ENCODE measurements at places on chromosomes 3 and 15. TPM values are rescaled to one million over a fixed set of nuclear protein-coding genes. Genes with fewer than 3 reads are reported as not detected.

- DNase-seq, result no peak
Observed at GRCh38 chr15:89665449-89666181, 10.3 kb upstream of the KIF7 start.

The KLF15 gene
- polyA plus RNA-seq, result 18.3 TPM

DNA sequence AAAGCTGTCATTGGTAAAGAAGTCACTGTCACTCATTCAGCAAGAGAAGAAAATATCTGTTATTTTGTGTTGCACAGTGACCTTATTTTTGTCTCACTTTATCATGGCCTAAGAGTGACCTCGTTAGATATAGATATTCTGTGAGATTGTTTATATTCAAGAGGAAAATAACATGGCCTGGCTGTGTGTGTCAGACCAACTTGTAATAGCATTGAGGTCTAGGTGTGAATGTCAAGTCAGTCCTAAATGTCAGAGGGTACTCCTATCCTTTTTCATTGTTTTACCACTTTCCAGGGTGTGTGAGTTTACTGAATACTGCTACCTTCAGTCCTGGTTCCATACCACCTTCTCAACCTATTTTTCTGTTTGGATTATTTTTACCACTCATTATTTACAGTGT lies 18.5 kb upstream of the TM4SF4 start:
- no peak for DNase-seq

The ALDH1A3 gene
- 4.4 TPM for polyA plus RNA-seq

GRCh38 chr15:70202756-70203155 lies 105.0 kb upstream of the TLE3 start:
- DNase-seq, result no peak

GRCh38 chr3:109356442-109357155 lies 19.3 kb upstream of the DPPA4 start:
- DNase-seq, result no peak

GRCh38 chr3:64681827-64682226 lies 6.0 kb downstream of the ADAMTS9 start:
- no peak for DNase-seq

DNA sequence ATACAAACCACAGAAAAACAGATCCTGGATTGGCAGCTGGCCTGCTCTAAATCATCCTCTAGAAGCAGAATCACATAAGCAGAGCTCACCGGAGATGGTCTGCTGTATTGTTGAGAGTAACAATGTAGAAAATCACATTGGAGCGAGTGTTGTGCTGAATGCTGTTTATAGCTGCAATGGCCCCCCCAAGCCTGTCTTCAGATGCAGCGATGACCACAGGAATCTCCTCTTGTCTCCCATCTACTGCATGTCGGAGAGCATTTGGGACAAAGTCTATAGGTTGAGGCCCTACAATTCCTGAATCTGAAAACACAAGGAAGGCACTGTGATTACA lies 8.0 kb downstream of the GLT8D1 start:
- no peak for DNase-seq

GRCh38 chr15:86193716-86194380 lies 114.2 kb downstream of the AGBL1 start:
- no peak for DNase-seq
